ENCODE measurements at places on chromosomes 5 and 9. TPM values are rescaled to one million over a fixed set of nuclear protein-coding genes. Genes with fewer than 3 reads are reported as not detected.

TMEM174 gene
- not detected for total RNA-seq

SPINK5 gene
- total RNA-seq, result not detected

OTP gene
- not detected for total RNA-seq

SHC3 gene
- 4.5 TPM for total RNA-seq

ITGA1 gene
- total RNA-seq, result 5.1 TPM

HTR1A gene
- not detected for total RNA-seq

IL5 gene
- not detected for total RNA-seq

GPSM1 gene
- total RNA-seq, result 24.2 TPM

ZNG1C gene
- total RNA-seq, result 12.5 TPM

TAF11L8 gene
- total RNA-seq, result not detected

BARHL1 gene
- not detected for total RNA-seq

PDGFRB gene
- total RNA-seq, result 326 TPM

RASGRF2 gene
- 0.56 TPM for total RNA-seq

GPRIN1 gene
- 2.2 TPM for total RNA-seq

WNK2 gene
- not detected for total RNA-seq

MCC gene
- total RNA-seq, result 33.8 TPM

SPINK6 gene
- total RNA-seq, result 1.1 TPM

FGF18 gene
- total RNA-seq, result not detected

MSMP gene
- not detected for total RNA-seq

CTXN3 gene
- total RNA-seq, result not detected

LCN9 gene
- total RNA-seq, result not detected

BOD1 gene
- 50.4 TPM for total RNA-seq

UBAC1 gene
- 28.1 TPM for total RNA-seq

PTPRD gene
- 19.8 TPM for total RNA-seq
